AG09309 (cell line): ENCODE measurements at places on chromosomes 13 and 19.

DNA sequence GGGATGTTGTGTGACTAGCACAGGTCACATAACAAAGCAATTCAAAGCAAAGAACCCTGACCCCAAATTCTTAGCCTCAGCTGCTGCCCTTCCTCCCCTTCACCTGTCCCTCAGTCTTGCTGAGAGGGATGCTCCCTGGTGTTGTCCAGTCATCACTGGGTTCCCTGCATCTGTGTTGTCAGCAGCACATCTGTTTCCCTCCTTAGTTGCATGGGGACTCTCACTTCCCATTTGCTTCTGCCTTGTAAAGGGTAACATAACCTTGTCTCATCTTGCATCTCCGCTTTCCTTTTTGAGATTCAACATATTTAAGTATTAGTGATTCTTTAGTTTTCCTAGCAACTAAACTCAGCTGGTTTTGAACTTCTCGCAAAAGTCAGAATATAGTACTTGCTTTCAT lies 54.0 kb downstream of the SPATA13 start:
- DNase-seq = no peak

DNA sequence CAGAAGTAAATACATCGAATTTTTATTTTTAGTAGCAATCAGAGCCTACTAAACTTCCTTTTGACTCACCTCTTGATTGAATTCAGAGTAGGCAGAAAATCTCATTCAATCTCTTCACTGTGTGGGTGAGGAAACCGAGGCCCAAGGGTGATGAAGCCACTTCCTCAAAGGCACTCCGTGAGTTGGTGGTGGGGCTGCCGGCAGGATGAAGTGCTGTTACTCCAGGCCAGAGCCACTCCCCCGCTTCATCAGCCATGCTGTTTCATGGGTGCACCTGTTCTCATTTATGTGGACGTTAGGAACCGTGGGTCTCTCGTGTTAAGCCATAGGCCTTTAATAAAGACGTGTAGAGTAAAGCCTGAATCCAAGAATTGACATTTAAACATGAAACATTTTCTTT lies 13.2 kb downstream of the ING1 start:
- DNase-seq = no peak

DNA sequence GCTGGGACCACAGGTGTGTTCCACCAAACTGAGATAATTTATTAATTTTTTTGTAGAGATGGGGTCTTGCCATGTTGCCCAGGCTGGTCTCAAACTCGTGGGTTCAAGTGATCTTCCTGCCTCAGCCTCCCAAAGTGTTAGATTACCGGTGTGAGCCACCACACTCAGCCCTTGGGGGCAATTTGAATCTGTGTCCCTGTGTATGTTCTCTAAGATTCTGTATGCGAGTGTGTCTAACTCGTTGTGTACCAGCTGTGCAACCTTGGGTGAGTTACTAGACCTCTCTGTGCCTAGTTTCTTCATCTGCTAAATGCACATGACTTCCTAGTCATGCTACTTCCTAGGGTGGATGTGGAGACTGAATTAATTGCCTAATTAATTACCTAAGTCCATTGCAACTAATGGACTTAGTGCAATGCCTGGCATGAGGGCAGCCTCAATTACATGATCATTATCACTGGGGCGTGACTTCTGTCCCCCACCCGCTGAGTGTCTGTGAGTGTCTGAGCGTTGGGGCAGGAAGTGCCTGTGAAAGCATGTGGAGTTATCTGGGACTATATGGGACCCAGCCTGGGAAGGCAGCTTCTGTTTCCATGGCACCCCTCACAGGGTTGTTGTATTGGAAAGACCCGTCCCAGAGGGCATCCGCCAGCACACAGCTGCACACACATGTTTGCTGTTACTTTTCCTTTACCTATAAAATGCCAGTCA lies 1.8 kb upstream of the NCCRP1 start:
- no peak for DNase-seq

DNA sequence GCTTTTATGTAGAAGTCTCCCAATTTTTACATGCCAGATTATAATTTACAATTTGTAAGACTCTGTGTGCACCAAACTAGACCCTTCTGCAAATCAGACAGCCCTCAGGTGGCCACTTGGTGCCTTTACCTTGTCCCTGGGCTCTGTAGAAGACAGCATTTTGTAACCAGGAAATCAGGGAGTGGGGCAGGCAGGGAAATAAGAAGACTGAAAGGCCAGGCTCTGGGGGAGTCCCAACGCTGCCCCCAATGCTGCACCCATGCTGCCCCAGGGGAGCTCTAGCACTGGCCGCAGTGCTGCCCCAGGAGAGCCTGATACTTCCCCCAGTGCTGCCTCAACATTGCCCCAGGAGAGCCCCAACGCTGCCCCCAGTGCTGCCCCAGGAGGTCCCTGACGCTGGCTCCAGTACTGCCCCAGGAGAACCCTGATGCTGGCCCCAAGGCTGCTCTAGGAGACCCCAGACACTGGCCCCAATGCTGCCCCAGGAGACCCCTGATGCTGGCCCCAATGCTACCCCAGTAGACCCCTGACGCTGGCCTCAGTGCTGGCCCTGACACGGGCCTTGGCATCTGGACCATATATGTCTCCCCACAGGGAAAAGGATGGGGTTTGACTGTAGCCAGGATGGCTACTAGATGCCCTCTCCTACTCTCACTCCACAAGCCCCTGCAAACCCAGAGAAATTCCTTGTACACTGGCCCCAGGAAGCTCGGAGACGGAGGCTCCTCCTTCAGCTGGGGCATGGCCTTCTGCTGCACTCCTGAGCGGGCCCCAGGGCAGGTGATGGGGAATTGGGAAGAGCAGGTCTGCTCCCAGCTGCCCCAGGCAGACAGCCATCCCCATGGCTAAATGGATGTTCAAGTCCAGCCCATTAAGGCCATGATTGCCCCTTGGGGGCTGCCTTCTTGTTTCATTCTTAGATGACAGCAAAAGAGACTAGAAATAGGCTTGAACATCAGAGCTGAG lies 23.6 kb downstream of the VSTM2B start:
- no peak for DNase-seq

GRCh38 chr19:46491975-46492682 lies 3.5 kb downstream of the PNMA8B start:
- DNase-seq = no peak

DNA sequence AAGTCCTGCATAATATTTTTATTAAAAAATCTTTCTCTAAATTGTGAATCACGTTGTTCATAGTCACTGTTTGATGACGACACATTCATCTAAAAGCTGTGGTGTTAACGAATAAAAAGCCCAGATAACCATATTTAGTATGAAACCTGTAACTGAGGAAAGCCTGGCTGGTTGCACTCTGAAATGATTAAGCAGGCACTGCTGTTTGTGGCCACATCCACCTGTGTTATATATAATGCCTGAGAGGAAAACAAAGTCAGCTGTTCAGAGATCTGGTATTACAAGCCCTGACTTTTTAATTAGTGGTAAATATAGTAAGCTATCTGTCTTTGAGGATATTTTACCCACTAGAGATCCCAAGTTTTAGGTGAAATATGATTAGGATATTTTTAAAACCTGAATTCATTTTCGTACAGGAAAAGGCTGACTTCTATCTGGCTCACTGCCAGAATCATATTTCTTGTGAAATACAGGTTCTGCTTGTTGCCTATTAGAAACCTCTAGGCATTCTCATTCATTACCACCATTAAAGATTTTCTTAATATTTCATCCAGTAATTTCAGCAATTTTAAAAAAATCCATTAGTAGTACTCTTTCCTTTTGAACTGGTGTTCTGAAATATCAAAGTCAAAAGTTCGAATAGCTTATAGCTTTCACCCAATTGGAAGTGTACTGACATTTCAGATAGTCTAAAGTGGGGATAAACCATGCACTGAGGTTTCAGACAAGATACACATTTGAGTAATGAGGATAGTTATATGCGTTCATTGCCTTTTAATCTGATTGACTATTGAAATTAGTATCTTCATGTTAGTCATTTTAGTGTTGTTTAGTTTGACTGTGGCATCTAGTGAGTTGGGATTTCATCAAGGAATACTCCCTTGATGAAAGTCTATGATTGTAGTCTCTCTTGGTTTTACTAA lies 79.7 kb downstream of the LMO7 start:
- DNase-seq = no peak

GRCh38 chr13:41971848-41972247 lies 10.9 kb upstream of the VWA8 start:
- DNase-seq = no peak

- DNase-seq = no peak
Observed at GRCh38 chr19:10848230-10848856, at the start of gene C19orf38. Gene C19orf38, plus strand, starts transcription at chr19:10848415. Its CDS starts 94 bp downstream, at chr19:10848509.

- DNase-seq = no peak
Observed at GRCh38 chr13:110023729-110024644, 237.6 kb upstream of the IRS2 start.

GRCh38 chr13:44833139-44833538 lies 156.1 kb downstream of the NUFIP1 start:
- no peak for DNase-seq
